Activated CD4-positive, CD25-positive, alpha-beta regulatory T cell treated with anti-CD3 and anti-CD28 coated beads, Interleukin-2, amount 50 U/mL, for 16 hours (primary cell): ENCODE measurements at places on chromosomes 7 and 10.

DNA sequence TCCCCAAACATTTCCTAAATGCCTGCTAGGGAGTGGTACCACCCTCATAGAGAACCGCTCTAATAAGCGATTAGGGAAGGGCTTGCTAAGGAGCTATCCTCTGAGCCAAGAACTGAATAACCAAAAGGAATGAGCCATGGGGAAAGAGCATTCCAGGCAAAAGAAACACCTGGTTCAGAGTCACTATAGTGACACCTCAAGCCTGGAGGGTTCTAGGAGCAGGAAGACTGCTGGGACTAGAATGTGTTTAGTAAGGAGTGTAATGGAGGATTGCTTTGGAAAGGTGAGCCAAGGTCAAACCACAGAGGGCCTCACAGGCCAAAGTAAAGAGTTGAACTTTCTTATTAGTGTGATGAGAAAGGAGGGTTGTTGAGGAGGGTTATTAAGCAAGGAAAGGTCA, 38.7 kb upstream of the NRBF2 start:
- DNase-seq: no peak

GRCh38 chr10:110671788-110672579, 27.8 kb downstream of the RBM20 start:
- peak; percentile 36 for DNase-seq

- DNase-seq: no peak
Measured at GRCh38 chr10:129133856-129134255, 333.2 kb upstream of the MGMT start.

DNA sequence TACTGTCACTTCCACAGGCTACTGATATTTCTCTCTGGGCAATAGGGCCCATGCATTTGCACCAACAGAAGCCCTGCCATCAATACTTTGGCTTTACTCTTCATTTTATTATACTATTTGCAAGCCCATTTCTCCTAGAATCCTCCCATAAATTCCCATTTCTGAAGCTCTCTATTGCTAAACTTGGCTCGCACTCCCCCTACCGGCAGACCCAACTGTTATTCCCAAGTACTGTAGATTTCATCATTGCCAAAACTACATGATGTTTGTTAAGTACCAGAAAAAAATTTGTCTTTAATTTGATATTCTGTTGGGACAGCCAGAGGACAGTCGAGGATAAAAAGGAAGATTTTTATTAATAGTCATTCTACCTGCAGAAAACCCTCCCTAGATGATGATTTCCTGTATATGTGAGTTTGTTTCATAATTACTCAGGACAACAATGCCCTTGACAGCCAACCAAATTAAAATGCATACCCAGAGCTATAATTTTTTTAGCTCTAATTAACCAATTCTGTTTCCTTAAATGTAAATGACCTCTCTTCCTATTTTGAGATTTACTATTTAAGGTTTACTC, 298.6 kb downstream of the REEP3 start:
- no peak for DNase-seq

GRCh38 chr7:128874140-128875031, 11.7 kb downstream of the ATP6V1F start:
- no peak for DNase-seq

GRCh38 chr10:97640868-97641811, 669 bp downstream of the PI4K2A start:
- no peak for DNase-seq

DNA sequence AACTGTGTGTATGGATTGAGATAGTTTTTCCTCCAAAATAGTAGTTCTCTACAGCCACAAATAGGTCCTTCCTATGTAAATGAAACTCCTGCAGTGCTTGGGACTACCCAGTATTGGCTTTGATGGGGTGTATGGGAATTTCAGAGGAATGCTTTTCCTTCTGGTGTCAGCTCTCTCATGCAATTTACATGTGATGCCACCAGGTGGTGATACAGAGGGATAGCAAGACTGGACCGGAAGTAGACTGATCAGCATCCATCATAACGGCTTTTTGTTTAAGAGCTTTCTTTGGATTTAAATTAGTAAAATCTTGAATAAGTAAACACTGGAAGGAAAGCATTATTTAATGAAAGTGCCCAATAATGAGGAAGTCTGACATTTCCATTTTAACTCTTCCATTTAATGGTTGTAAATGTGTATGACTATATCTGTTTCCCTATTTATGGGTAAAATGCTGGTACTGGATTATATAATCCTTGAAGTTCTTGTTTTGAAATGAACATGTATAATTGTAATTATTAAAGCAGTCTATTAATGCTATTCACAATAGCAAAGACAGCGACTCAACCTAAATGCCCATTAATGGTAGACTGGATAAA, 22.7 kb downstream of the DYNC1I1 start:
- DNase-seq: no peak

DNA sequence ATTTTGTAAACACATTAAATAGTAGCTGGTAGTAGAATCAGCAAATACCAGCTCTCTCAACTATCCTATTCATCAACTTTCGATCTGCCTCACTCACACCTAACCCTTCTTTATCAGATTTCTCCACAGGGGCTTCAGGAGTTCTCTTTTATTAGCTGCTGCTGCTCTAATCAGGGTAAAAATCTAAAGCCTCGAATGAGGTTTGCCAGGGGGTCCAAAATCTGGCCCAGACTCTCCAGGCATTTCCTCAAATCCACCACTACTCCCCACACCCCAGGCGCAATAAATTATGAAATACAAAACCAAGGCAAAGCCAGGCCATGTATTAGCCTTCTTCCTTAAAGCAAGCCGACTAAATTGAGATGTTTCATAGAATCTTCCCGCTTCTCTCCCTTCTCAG, 2.3 kb downstream of the RNF216 start:
- DNase-seq: no peak

GRCh38 chr10:71812016-71812912, 38.8 kb downstream of the PSAP start:
- DNase-seq: peak; percentile 61

DNA sequence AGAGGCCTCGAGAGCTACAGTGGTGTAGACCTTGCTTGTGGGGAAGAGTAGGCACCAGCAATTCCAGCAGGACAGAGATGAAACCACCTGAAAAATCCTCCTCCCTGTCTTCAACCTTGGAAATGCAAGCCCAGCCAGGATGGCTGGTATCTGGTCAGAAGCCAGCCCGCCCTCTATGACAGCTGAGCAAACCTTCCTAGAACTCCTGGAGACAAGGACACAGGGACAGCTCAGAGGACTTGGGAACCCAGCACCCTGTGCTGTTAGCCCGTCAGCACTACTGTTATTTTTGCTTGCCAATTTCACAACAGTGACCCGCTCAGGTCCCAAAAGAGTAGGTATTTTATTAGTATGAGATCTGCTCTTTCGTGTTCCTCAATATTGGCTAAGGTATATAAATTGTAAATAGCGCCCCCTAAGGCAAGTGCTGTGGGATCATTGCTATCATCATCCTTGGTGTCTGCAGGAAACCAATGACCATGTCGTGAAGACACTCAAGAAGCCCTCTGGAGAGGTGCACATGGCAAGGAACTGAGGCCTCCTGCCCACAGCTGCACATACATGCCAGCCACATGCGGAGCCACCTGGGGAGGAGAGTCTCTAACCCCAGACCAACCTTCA, 156.5 kb upstream of the CHST15 start:
- no peak for DNase-seq

GRCh38 chr7:108417144-108417543, 39.1 kb downstream of the NRCAM start:
- DNase-seq: no peak

DNA sequence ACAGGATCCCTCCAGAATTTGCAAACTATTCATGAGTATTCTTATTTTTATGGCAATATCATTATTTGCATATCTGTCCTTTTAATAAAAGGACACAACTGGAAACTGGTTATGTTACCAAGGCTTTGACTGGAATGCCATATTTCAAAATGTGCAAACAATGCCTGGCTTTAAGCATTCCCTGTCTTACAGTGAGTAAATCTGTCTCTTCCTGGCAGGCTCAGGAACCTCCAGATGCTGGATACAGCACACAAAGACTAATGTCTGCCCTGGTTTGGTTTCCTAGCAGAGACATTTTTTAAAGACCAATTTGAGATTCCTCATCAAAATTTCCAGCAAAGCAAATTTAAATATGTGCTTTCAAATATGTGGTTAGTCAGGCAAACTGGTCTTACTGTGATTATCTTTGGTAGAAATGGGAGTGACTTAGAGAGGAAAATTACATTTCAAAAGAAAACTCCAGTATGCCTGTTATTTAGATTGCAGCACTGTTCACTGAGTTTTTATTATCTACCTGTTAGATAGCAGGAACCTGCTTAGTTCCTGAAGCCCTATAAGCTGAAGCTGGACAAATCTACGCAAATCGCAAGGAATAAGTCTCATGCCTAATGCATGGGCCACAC, 31.3 kb downstream of the RNF216 start:
- no peak for DNase-seq

DNA sequence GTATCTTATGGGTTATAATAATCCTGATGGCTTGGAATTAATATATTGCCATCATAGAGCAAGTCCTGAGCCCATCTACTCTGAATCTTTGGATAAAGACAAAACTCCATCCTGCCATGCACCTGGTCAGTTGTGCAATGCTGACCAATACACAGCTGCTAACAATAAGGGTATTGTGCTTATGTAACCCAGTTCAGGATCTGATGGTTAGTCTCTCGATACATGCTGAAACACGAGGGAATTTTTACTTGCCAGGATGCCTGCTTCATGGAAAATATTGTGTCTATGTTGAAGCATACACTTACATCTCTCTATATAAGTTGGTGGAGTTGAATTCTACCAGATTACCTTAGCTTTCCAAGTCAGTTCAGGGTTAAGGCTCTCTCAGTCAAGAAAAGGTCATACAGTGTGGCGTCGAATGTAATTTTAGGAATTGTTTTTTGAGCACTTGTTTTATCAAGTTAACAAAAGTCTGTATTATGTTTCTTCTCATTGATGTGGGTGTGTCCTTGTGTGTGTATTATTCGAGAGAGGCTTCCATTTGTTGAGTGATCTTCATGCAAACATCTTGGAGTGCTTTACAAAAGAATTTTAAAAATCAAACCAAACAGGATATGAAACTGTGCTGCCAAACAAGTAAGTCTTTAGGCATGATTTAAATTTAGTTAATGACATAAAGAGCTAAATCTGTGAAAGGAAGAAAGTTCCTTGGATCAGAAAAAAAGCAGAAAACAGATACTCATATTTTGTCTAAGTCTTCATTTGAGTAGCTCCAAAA, 449.1 kb downstream of the SUGCT start:
- no peak for DNase-seq

- DNase-seq: no peak
Measured at GRCh38 chr7:155453296-155454182, 4.4 kb upstream of the EN2 start.

- DNase-seq: no peak
Measured at GRCh38 chr10:120279196-120279595, 177.8 kb upstream of the PLPP4 start.

DNA sequence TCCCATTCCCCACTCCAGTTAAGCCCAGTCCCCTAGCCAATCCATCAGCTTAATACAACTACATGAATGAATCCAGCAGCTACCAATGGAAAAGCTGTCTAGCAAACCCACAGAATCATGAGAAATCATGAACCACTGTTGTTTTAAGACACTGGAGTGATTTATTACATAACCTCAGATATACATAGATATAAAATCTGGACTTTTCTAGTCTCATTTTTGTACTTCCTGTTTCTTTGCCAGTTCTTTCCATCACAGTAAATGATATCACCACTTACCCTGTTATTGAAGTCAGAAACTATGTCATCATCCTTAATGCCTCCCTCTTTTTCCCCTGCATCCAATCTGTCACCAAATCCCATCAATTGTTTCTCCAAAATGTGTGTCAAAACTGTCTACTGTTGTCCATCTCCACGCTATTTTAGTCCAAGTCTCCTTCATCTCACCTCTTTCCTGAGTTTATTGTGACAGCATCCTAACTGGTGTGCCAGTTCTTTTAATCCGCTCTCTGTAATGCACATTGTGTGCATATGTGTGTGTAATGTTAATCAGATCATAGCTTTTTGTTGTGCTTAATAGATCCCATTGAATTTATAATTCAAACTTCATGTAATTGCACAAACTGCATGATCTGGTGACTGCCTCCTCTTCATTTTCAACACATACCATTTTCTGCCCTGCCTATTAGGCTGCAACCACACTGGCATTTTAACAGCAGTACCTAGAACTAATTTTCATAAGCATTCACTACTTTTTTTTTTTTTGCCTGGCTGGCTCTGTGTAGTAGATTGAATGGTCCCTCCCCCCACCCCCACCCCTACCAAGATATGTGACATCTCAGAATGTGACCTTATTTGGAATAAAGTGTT, 56.0 kb downstream of the MKLN1 start:
- no peak for DNase-seq

DNA sequence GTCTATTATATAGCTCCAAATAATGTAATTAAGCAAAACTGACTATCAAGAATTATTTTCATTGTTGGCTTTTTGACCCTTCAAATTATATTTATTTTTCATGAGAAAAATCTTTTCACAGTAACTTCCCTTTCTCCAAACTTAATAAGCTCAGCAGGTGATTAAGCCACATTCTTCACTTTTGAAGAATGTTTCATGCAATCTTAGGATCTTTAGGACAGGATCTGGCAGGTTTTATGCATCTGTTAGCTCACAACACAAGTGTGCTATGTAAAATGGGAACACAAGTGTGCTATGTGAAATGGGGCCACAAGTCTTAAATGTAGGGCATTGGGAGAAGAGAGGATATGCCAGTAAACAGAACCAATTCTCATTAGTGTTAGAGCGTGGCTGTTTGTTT, 26.3 kb downstream of the BCAP29 start:
- no peak for DNase-seq

- DNase-seq: no peak
Measured at GRCh38 chr10:104274762-104275721, 6.1 kb downstream of the GSTO2 start.

DNA sequence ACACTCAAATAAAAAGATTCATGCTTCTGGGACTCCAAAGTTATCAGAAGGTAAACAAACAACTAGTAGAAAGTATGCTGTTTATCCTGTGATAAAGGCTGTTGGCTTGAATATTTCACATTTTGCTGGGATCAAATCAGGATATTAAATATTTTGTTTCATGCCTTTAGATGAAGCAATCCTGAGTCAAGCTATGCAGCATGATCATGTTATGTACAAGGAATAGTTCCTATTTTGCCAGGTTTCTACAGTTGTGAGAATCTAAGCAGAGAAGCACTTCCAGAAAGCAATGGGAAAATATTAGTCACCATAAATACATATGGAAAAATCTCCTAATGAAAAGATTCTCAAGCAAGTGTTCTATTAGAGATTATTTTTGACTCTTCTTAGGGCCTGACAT, 262.8 kb upstream of the PCDH15 start:
- no peak for DNase-seq

DNA sequence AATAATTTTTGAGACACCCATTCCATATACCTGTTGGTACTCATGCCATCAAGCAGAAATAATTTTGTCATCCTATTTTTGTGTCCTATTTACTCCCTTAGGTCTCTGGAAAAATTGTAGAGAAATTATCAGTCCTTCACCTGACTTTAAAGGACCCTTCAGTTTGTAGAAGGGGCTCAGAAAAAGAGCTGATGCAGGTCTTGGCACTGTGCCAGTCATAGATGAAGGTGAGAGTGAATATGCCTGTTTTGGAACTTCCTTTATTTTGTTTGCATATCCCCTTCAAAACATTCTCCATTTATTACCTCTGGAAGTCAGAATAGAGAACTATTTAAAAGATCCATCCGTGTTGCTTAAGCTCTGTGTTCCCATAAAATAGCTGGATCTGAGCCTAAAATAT, 321.0 kb upstream of the TPK1 start:
- no peak for DNase-seq
